ENCODE measurements at places on chromosomes 6 and 20.

DNA sequence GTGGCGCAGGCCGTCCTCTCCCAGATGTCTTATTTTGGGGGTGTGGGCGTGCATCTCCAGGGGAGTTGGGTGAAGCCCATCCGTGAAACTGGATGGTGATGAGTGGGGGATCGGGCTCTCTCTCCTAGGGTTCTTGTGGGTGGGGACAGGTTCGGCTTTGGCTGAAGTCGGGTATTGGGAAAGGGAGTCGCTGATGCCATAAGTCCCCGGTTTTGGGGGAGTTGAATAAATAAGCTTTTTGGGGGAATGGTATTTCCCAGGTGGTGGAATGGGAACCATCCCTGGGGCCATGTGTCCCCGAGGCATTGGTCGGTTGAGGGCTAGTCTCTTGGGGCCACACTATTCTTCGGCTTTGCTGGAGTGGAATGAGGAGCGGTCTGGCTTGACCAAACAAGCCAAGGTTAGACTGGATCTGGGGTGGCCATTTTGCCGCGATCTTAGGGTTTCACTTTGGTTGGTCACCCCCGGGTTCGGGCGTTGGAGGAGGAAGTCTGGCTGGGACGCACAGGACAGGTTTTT is 481 bp downstream of the ZNF133 start:
- DNase-seq, result no peak

GRCh38 chr6:43471399-43471798 is 6.0 kb upstream of the TJAP1 start:
- no peak for DNase-seq

DNA sequence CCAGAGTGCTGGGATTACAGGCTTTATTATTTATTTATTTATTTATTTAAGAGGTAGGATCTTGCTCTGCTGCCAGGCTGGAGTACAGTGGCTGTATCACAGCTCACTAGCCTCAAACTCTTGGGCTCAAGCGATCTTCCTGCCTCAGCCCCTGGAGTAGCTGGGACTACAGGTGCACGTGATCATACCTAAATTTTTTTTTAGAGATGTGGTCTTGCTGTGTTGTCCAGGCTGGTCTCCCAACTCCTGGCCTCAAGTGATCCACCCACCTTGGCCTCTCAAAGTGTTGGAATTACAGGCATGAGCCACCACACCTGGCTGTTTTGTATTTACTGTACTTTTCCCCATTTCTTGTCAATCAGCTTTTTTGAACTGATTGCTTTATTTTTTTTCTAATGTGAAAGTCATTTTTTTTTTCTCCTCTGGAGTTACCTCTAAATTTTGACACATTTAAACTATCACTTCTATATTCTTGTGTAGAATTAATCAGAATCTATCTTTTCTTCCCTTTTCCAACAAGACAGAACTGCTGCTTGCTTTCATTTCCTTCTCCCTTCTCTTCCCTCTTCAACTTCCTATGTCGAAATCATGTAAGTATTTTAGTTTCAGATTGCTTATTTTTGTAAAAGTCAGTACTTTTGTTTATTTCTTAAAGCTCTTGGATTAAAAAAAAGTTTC is 12.0 kb downstream of the PANK2 start:
- DNase-seq, result no peak

DNA sequence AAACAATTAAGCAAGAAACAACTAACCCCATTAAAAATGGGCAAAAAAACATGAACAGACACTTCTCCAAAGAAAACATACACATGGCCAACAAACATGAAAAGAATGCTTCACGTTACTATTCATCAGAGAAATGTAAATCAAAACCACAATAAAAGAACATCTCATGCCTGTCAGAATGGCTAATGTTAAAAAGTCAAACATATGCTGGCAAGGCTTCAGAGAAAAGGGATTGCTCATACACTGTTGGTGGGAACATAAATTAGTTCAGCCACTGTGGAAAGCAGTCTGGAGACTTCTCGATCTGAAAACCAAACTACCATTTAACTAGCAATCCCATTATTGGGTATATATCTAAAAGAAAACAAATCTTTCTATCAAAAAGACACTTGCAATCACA is 217.5 kb downstream of the TINAG start:
- DNase-seq, result no peak

DNA sequence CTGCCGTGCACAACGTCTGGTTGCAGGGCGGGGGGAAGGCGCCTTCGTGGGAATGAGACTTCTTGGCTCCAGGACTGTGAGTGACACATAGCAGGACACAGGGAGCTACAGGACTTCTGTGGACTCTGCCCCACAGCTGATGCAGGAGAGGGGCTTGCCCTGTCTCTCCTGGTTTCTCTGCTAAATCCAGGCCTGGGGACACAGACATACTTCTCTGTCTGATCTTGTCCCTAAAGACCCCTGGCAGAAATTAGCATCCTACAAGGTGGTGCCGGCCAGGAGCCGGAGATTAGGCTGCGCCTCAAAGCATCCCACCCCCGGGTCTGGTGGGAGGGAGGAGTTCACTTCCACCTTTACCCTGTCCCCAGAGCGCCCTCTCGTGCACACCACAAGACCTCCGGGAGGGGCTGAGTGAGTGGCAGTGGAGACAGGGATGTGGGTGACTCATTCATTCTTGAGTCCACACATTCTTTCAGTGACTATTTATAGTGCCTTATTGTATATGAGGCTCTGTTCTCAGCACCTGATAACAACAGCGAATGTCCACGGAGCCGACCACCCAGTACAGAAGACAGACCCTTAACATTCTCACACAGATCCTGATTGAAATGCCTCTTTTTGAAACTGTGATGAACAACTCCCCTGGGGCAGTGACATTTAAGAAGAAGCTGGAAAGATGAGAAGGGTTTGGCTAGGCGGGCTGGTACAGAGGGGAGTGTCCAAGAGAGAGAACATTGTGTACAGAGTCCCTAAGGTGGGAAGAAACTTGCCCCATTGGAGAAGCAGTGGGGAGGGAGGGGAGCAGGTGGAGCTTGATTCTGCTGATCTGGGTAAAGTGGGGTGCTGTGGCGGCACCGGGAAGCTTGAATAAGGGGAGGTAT is 39.0 kb downstream of the GMPR start:
- no peak for DNase-seq

- DNase-seq, result no peak
Measured at GRCh38 chr6:52124126-52125121, 37.0 kb upstream of the PKHD1 start.

DNA sequence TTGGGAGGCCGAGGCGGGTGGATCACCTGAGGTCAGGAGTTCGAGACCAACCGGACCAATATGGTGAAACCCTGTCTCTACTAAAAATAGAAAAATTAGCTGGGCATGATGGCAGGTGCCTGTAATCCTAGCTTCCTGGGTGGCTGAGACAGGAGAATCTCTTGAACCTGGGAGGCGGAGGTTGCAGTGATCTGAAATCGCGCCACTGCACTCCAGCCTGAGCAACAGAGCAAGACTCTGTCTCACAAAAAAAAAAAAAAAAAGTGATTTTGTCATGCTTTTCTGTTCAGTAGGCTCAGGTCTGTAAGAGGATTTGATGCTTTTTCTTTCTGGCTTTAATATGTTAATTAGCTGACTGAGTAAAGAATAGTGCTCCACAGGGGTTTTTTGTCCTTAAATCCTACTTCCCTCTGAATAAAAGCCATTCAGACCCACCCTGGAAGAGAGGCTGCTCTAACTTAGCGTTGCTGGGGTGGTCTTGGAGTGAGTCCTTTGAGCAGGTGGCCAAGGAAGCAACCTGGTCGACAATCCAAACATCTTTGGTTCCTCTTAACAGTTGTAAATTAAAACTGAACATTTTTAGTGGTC is 19.0 kb downstream of the MCM8 start:
- no peak for DNase-seq

- DNase-seq, result no peak
Measured at GRCh38 chr20:25283221-25283951, 35.5 kb downstream of the PYGB start.

DNA sequence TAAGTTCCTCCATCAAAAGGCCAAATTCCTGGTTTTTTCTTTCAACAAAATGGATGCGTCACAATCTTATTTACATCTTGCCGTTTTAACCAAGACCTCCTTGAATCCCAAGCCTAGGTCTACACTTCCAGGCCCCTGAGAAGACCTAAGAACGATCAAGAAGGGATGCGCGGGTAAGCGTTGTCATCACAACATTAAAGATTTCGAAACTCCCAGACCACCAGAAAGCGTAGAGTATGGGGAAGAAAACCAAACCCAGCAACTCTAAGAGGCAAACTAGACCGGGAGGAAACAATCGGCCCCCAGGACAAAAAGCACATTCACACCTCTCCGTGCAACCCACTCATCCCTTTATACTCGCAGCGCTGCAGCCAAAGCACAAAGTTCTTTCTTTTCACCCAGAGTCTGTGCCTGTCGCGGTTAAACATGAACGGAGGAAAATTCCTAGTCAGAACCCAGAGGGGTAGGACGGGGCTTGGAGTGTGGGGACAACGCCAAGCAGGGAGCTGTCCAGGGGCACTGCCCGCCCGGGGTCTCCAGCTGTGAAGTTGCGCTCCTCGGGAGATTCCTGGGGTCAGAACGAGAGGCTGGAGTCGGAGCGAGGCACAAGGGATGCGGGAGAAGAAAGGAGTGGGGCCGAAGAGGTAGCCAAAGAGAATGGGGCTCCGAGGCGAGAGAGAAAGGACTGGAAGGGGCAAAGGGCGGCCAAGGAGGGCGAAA is 725 bp downstream of the OSER1 start:
- no peak for DNase-seq

- no peak for DNase-seq
Measured at GRCh38 chr6:46788791-46789190, 4.4 kb upstream of the MEP1A start.

DNA sequence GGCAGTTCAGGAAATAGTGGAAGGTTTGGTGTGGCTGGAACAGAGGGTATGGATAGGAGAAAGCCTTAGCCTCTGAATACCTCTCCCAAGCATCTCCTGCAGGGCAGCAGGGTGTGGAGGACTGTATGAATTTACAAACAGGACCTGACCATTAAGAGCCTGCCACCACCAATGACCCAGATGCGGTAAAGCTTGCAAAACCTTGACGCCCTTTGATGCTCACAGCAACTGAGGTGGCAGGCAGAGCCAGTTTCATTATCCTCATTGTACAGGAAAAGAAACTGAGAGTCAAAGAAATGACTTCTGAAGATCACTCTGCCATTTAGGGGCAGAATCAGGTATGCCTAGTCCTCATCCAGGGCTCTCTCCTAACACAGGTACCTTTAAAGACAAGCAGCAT is 2.4 kb downstream of the HM13 start:
- DNase-seq, result no peak

DNA sequence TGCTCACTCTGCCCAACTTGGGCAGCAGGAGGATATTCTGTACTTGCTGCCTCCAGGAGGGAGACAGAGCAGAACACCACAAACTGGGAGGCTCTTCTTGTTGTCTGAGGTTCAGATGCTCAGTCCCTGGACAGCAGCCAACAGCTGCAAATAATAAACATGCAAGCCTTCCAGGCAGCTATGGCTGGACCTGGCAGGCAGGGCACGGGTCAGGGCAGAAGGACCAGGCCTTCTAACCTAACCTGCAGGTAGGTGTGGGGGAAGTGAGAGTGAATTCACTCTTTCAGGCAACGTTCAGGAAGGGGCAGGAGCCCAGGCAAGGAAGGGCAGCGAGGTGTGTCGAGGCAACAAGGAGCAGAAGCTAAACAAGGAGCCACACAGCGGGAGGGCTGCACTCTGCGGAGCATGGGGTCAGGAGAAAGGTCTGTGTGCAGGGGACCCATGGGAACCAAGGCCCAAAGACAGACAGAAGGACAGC is 31.5 kb downstream of the NINL start:
- DNase-seq, result no peak

GRCh38 chr20:13068336-13068735 is 59.6 kb downstream of the SPTLC3 start:
- no peak for DNase-seq

- no peak for DNase-seq
Measured at GRCh38 chr6:167762259-167762962, 64.3 kb upstream of the AFDN start.

DNA sequence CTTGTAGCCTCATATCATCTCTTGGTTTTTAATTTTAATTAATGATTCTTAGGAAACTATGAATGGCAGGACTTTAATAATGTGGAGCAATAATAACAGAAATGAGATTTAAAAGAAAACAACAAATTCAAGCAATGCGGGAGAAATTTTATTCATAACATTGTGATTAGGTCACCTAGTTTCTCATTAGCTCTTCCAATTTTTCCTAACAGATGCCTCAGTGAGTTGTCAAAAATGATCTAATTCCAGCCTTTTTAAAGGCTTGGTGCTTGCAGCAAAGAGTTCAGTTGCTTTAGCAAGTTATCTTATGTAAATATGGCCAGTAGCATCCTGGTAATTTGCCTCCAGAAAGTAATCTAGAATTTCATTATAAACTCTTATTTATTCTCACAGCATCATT is 20.4 kb downstream of the PDE7B start:
- no peak for DNase-seq

GRCh38 chr20:9613871-9614270 is 99.5 kb downstream of the LAMP5 start:
- no peak for DNase-seq

GRCh38 chr6:28468056-28468455 is 24.8 kb upstream of the ZSCAN23 start:
- no peak for DNase-seq

GRCh38 chr20:58810116-58810878 is 40.4 kb downstream of the GNAS-AS1 start:
- DNase-seq, result no peak

- no peak for DNase-seq
Measured at GRCh38 chr6:75079589-75079988, 126.3 kb downstream of the COL12A1 start.

DNA sequence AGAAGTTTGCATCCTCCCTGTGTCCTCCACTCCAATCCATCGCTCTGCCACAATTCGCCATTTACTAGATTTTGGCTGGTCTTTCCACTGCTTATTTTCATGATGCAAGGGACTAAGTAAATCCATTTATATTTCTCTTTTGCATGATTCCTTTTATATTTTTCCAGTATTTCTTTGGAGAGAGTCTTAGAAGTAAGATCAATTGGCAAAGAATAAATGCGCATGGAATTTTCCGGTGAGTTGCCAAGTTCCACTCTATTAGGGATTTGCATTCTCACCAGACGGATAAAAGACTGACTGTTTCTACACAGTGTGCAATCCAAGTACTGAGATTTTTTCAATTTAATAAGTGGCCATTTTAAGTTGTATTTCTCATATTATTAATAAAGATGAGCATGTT is 91.7 kb upstream of the PHACTR3 start:
- no peak for DNase-seq

DNA sequence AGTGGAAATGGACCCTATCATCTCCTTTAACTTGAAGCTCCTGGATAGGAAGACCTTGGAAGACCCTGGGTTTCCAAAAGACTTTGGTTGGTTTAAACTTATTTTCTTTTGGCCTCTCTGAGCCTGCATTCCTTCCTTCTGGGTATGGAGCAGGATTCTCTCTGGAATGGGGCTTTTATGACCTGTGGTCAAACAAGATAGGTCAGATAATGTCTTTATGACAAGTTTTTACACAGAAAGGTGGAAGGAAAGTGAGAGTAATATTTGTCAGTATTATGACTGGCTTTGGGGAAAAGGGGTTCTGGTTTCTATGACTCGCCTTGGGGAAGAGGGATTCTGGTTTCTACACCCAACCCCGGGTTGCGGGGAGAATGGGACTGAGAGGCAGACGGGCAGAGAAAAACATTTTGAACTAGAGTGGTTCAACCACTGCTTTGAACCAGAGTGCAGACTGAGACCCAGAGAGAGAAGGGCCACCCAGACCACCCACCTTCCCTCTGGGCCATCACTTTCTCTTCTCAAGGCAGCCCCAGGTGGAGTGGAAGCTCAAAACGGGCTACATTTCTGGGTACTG is 37.6 kb upstream of the KCNK5 start:
- no peak for DNase-seq
